Breast epithelium (tissue), 4 donors: ENCODE measurements at places on chromosomes 5 and 9. TPM values are rescaled to one million over a fixed set of nuclear protein-coding genes. Genes with fewer than 3 reads are reported as not detected.
A peak's percentile ranks its signal among the peaks of the same experiment; 100 is the strongest.

GRCh38 chr5:144367991-144368390 lies 197.3 kb downstream of the KCTD16 start:
- no peak for DNase-seq

EQTN gene
- 0.98 TPM for total RNA-seq

TEX48 gene
- total RNA-seq: not detected

GRCh38 chr9:130713286-130713960 lies 19.8 kb downstream of the EXOSC2 start:
- DNase-seq: no peak

DNA sequence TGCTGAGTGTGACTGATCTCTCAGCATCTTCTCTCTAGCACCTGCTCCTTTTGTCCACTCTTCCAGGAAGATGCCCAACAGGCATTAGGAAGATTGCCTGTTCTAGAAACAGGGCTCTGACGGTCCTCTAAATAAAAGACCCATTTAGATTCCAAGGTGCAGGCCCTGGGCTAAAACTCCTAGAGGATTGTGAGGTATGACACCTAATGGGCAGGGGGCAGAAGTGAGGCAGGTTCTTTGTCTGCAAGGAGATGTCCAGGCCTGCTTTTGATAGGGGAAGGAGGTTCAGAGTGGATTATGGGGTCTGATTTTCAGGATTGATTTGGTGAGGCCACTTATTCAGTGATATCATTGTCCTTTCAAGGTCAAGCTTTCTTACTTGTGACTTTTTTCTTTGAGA lies 140.8 kb upstream of the TRPC7 start:
- no peak for DNase-seq

- DNase-seq: no peak
These were observed 15.6 kb downstream of the WWC1 start for GRCh38 chr5:168307022-168307421.

GRCh38 chr9:109872901-109873300 lies 92.9 kb downstream of the PALM2AKAP2 start:
- DNase-seq: no peak

- peak; percentile 52 for DNase-seq
These were observed 27.1 kb downstream of the GSN start for GRCh38 chr9:121294866-121295661.

GRCh38 chr9:106467865-106468164 lies 395.2 kb upstream of the ZNF462 start:
- DNase-seq: no peak

QRFP gene
- not detected for total RNA-seq

GRCh38 chr5:156834916-156835315 lies 15.2 kb upstream of the PPP1R2B start:
- no peak for DNase-seq

GRCh38 chr9:88932766-88933165 lies 58.5 kb upstream of the S1PR3 start:
- no peak for DNase-seq

GRCh38 chr5:143606043-143606752 lies 202.7 kb upstream of the NR3C1 start:
- DNase-seq: no peak

RFX3 gene
- 13.8 TPM for total RNA-seq

DNA sequence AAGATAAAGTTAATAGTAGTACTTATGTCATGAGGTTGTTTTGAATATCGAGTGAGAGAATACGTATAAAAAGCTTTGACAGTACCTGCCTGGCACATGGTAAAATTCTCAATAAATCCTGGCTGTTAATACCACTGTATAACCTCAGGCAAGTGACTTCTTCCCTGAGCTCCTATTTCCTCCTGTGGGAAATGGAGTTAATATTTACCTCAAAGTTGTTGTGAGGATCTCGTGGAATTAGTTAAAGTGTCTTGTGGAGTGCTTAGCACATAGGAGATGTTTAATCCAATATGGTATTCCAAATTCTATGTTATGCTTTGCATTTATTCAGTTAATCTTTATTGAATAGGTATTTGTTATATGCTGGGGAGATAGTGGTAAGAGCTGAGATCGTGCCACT lies 18.5 kb downstream of the FOCAD start:
- no peak for DNase-seq

- no peak for DNase-seq
These were observed 36.4 kb upstream of the SMC5 start for GRCh38 chr9:70222354-70222753.

- DNase-seq: no peak
These were observed 70.2 kb upstream of the TLE4 start for GRCh38 chr9:79501546-79501945.

TRIM7 gene
- 5.2 TPM for total RNA-seq

- DNase-seq: no peak
These were observed 8.8 kb downstream of the BTF3 start for GRCh38 chr5:73507062-73507461.

GRCh38 chr9:130663258-130663976 lies 977 bp upstream of the PRDM12 start:
- DNase-seq: no peak

DNA sequence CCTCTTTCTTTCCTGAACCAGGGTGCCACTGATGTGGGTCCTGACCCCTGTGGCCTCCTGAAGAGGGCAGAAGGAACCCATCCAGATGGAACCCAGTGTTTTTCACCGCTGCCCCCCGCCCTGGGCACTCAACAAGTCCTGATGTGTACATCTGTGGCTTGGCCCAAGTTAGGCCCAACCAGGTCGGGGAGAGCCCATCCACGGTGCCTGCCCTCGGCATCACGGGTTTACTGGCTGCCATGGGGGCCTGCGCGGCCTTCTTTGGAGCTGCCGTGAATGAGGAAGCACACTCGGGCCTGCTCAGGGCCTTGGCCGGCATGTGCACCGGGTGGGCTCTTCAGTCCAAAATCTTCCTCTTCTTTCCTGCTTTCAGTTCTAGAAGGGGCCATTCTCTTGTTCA lies 5.8 kb downstream of the ECSCR start:
- no peak for DNase-seq

- DNase-seq: no peak
These were observed 715.1 kb upstream of the ACO1 start for GRCh38 chr9:31669311-31669710.

- DNase-seq: no peak
These were observed 584.1 kb upstream of the NUDT12 start for GRCh38 chr5:104146652-104147051.

- DNase-seq: no peak
These were observed 51.7 kb downstream of the ZNF366 start for GRCh38 chr5:72455476-72455875.

DNA sequence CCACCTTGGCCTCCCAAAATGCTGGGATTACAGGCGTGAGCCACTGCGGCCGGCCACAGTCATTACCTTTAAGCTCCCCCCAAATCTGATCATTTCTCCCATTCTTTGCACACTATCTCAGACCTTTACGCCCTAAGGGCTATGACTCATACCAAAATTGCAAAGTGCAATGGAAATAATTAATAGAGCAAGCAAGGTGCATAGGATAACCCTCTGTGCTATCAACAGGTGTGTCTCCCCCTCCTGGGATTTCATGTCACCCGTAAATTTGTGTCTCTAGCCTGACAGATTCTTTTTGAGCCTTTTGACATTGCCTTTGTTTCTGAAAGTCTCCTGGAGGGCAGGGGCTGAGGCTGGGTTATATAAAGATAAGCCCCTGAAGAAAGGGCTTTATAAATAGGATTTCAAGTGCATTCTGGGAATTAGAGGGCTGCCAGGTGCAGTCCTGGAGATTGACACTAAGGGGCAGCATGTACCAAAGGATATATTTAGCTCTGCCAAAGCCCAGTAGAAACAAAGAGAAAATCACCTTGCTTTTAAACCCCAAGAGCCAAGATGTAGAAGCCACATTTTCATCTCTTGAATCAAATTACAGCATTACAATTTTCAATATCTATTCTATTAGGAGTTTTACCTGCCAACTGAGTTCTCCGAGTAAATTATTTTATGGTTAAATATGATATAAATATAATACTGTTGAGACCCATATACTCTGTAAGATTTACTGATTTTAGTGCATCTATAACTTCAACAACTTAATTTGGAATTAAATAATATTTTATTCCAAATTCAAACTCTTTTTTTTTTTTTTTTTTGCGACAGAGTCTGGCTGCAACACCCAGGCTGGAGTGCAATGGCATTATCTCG lies 18.2 kb downstream of the S100Z start:
- DNase-seq: no peak

SHC3 gene
- 1.0 TPM for total RNA-seq

SLC36A2 gene
- total RNA-seq: not detected

GRCh38 chr9:75265525-75265972 lies 177.2 kb downstream of the OSTF1 start:
- no peak for DNase-seq

DNA sequence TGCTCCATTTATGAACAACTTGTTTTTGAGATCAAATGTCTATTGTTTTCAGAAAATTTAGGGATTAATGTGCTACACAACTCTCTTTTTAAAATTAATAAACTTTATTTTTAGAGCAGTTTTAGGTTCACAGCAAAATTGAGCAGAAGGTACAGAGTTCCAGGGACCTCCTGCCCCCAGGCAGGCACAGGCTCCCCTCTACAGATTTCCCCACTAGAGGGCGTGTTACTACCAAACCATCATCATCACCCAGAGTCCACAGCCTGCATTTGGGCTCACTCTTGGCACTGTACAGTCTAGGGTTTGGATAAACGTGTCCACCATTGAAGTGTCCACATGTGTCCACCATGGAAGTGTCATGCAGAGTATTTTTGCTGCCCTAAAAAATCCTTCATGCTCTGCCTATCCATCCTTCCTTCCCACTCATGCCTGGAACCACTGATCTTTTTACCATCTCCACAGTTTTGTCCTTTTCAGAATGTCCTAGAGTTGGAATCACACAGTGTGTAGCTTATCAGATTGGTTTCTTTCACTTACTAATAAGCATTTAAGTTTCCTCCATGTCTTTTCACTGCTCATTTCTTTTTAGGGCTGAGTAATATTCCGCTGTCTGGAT lies 61.7 kb downstream of the MRPL36 start:
- DNase-seq: no peak

MAMDC2 gene
- 17.0 TPM for total RNA-seq

DNA sequence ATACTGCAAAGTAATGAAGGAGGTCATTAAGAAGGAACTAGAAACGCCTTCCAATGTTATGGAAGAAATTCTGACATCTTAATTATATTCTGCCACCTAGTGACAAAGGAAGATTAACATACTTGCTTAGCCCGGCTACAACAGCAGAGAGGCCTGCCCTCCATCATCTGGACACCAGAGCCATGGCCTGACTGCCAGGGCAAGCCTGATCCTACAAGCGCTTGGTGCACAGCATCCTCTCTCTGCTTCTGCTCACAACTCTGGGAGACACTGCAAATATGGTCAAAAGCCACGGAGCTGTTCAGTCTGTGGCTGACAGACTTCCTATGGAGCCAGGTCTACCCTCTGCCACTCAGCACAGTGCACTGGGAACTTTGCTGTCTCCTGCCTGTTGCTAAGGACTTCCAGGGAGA lies 87.3 kb upstream of the SLC44A1 start:
- no peak for DNase-seq
